ENCODE measurements at places on chromosomes 7 and 10. TPM values are rescaled to one million over a fixed set of nuclear protein-coding genes. Genes with fewer than 3 reads are reported as not detected.

Gene DPP6
- not detected for total RNA-seq

DNA sequence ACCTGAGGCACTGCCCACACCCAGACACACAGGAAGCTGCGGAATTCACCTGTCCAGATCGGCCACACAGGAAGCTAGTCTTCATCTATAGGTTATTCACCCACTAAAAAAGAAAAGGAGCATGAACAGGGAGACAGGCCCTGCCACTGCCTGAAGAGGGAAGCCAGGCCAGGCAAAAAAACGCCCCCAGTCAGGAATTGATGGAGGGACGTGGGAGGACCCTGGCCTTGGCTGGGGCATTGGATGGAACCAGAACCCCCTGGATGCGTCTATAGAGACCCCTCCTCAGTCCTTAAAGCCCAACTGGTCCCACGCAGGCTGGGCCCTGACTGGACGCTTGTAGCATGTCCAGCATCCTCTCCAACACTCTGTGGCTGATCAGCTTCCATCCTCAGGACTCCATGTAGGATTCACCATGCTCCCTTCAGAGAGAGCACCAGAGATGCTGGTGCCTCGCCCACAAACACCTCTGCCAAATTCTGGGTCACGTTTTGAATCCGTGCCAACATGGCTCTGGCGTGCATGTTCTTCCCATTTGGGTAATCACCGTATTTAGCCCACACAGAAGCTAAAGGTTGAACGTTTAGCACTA, 259.3 kb upstream of the TCERG1L start:
- H3K4me1 ChIP-seq, result no peaks in the 10 kb centered on the region
- DNase-seq, result no peak
- H3K27me3 ChIP-seq, result no peaks in the 10 kb centered on the region
- no peak overlapping the region for H3K4me3 ChIP-seq
- H3K27ac ChIP-seq, result no peak overlapping the region

GRCh38 chr7:39894904-39895303, 55.2 kb upstream of the CDK13 start:
- H3K27me3 ChIP-seq, result peaks cover 8% of the 10 kb centered on the region
- H3K27ac ChIP-seq, result no peak overlapping the region
- H3K4me1 ChIP-seq, result peaks cover 3% of the 10 kb centered on the region
- H3K36me3 ChIP-seq, result no peaks in the 10 kb centered on the region
- no peak overlapping the region for H3K4me3 ChIP-seq

- no peak overlapping the region for H3K27ac ChIP-seq
- no peak for DNase-seq
- H3K4me1 ChIP-seq, result no peaks in the 10 kb centered on the region
Observed at GRCh38 chr7:6193709-6194108, 78.7 kb downstream of the CYTH3 start.

DNA sequence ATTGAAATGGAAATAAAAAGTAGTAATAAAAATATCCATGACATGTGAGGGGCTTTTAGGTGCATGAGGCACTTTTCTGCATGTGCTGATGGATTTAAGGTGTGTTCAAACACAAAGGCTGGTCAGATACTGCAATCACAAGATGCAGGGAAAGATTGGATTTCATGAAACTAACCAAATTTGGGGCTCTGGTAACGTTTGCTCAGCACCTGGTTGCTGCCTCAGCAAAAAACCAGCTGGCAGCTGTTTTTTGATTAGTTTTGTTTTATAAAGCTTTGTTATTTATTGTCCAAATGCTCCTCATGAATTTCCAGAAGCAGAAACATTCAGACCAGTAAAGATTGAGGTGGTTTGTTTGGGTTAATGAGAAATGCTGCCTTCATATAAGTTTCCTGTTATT, 195.7 kb upstream of the NRG3 start:
- DNase-seq, result no peak
- no peaks in the 10 kb centered on the region for H3K27me3 ChIP-seq
- H3K36me3 ChIP-seq, result no peaks in the 10 kb centered on the region
- H3K27ac ChIP-seq, result no peak overlapping the region
- H3K4me3 ChIP-seq, result no peak overlapping the region
- H3K4me1 ChIP-seq, result no peaks in the 10 kb centered on the region

Measured in CD4-positive, alpha-beta T cell (primary cell).